ENCODE measurements at places on chromosomes 2 and 18.

GRCh38 chr2:189818249-189819038 lies 34.2 kb downstream of the PMS1 start:
- no peak for DNase-seq

DNA sequence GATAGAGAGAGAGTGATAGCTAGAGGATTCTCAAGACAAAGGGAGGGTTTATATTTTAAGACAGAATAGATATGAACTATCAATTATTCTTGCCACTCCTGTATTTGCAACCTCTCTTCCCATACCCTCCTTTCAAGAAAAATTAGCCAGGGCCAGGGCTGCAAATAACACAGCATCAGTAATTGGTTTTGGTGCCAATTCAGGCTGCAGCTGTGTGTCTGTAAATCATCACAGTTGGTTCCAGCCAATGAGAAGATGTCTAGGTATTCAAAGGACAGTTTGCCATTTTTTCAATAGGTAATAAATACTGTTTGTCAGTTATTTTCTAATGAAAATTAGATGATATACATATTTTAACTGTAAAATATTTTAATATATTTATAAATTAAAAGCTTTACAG lies 73.5 kb downstream of the WDPCP start:
- no peak for DNase-seq

DNA sequence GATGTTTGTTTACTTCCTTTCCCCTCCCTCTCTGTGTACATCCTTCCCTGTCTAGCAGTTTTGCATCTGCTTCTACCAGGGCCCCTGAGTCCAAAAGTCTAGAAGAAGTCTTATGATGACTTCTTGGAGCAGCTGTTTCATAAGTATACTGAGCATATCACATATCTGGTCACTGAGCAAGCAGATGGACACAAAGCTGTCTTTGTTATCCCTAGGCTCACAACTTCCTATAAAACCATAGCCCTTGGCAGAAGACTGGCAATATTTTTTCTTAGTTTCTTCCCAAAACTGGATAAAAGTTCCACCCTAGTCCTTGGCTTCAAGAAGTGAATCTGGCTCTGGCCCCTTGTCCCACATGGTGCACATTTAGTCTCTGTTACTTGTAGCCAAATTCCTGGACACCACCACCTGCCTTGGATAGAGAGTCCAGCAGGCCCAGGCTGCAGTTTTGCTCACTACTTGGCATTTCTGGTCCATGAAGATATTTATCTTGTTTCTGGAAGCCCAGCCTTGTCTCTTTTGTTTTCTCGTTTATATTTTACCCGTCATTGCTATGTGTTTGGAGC lies 22.5 kb downstream of the THOC1 start:
- DNase-seq: no peak

DNA sequence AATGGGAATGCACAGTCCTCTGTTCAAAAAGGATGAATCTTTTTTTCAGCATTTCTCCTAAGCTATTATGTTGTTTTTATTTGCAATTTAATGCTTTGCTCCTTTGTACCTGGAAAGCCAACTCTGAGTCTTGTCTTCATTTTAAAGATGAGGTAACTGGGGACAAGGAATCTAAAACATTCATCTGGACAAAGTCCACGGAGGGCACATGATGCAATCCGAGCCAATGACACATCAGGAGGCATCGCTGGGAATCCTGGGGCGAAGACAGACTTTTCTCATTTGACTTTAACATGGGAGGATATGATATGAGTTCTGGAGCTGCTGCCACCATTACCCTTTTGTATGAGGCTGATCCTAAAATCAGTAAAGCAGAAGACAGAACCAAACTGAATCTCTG lies 116.5 kb upstream of the REG3G start:
- no peak for DNase-seq

- DNase-seq: no peak
Observed at GRCh38 chr2:214706986-214707385, 102.5 kb downstream of the BARD1 start.

DNA sequence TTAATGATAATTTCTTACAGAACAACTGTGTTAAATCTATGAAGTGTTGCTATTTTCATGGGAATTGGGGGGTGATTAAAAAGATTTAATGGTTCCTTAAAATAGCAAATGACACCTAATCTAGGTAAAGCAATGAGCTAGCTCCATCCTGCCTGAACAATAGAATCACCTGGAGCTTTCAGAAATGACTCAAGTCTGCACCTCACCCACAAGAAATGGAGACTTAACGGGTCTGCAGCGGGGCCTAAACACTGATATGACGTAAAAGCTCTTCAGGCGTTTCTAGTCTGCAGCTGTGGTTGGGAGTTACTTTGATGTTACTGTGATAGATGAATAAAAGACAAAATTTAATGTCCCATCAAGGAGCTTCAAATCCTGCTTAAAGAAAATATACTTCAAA lies 328.2 kb downstream of the RND3 start:
- no peak for DNase-seq

- DNase-seq: no peak
Observed at GRCh38 chr18:32902568-32903330, 129.9 kb upstream of the KLHL14 start.
